B cell (primary cell): ENCODE measurements at places on chromosomes 7 and 10.

- no peak for DNase-seq
- no peak overlapping the region for H3K4me3 ChIP-seq
- no peak overlapping the region for H3K27ac ChIP-seq
- no peaks in the 10 kb centered on the region for H3K27me3 ChIP-seq
Observed at GRCh38 chr10:20956843-20957242, 59.7 kb upstream of the NEBL start.

DNA sequence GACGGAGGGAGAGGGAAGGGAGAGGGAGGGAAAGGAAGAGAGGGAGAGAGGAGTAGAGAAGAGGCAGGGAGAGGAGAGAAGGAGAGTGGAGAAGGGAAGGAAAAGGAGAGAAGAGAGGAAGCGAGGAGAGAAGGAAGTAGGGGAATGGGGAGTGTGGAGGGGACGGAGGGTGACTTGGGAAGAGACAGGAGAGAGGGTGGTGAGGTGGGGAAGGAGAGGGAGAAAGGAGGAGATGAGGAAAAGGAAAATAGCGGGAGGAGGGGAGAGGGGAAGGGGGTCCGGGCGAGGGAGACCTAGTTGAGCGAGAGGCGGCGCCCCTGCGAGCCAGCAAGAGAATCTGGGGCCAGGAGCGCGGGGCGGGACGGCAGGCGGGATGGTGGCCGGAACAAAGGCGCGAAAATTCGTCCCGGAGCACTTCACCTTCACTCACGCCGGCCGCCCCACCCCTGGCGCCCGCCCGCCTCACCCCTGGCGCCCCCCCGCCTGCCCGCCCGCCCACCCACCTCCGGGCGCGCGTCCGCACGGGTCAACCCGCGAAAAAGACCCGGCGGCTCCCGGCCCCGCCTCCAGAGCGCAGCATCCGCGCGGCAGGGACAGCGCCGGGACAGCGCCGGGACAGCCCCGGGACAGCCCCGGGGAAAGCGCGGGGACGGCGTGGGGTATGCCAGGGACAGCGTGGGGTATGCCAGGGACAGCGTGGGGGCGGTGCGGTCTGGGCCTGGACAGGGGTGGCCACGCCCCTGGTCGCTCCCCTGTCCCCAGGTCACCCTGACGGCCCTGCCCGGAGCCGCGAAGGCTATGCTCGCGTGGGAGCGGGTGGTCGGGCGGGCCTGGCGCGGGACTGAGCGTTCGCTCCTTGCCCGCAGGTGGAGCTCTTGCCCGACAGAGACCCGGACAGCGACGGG, 4.2 kb downstream of the VSTM2A start:
- H3K27me3 ChIP-seq = peaks cover 7% of the 10 kb centered on the region
- H3K4me1 ChIP-seq = no peaks in the 10 kb centered on the region
- no peak overlapping the region for H3K27ac ChIP-seq
- H3K4me3 ChIP-seq = no peak overlapping the region
- H3K36me3 ChIP-seq = no peaks in the 10 kb centered on the region
- DNase-seq = no peak

DNA sequence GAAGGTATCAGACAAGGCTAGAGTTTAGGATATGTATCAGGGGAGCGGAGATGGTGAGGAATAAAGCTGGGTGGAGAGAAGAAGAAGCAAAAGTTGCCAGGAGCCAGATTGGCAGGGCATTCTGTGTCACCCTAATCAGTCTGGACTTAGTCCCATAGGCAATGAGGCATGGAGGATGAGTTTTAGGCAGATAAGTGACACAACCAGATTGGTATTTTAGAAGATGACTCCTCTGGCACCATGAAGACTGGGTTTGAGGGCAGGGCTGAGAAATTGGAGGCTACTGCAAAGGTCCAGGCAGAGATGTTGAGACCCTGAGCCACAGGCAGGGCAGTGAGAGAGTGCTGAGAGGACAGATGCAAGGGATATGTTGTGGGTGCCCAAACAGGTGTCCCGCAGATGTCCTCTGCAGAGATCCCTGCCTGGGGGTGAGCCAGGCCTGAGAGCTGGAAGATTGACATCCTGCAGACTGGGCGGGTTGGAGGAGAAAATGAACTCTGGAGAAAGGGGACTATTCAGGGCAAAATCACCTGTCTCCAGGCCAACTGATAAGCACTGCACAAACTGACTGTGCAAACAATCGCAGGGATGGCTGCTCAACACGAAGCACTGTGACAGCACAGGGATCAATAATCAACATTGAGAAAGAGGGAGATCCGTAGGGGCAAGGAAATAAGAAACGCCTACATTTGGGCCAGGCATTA, 11.9 kb upstream of the HABP2 start:
- no peak overlapping the region for H3K4me3 ChIP-seq
- no peak for DNase-seq
- H3K27ac ChIP-seq = no peak overlapping the region
- H3K36me3 ChIP-seq = no peaks in the 10 kb centered on the region
- no peaks in the 10 kb centered on the region for H3K4me1 ChIP-seq

DNA sequence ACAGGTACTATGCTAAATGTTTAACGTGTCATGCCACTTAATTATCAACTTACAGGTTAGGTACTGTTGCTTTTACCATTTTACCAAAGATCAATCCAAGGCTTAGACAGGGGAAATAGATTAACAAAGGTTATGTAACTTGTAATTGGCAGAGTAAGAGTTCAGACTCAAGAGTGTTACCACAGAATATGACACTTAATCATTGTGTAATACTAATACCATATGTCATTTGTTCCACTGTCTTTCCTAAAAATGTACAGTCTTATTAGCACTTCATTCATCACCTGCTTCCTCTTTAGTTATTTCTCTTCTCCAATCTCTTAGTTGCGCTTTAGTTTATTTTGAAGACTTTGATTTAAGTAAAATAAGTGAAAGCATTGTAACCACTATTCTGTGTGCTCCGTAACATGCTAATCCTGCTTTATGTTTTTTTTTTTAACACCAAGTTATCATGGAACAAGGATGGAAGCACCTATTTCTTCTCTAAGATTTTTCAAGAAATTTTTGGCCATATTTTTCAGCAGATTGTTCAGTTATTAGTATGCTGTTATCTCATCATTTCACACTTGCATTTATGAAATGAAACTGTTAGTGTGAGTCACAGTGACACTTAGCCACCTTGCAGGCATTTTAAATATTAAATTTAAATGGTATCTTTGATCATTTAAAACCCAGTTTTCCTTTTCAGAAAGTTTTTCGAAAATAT, 197.3 kb downstream of the PHF14 start:
- no peaks in the 10 kb centered on the region for H3K36me3 ChIP-seq
- no peak overlapping the region for H3K27ac ChIP-seq
- DNase-seq = no peak
- no peaks in the 10 kb centered on the region for H3K27me3 ChIP-seq
- H3K4me1 ChIP-seq = no peaks in the 10 kb centered on the region
- H3K4me3 ChIP-seq = no peak overlapping the region

DNA sequence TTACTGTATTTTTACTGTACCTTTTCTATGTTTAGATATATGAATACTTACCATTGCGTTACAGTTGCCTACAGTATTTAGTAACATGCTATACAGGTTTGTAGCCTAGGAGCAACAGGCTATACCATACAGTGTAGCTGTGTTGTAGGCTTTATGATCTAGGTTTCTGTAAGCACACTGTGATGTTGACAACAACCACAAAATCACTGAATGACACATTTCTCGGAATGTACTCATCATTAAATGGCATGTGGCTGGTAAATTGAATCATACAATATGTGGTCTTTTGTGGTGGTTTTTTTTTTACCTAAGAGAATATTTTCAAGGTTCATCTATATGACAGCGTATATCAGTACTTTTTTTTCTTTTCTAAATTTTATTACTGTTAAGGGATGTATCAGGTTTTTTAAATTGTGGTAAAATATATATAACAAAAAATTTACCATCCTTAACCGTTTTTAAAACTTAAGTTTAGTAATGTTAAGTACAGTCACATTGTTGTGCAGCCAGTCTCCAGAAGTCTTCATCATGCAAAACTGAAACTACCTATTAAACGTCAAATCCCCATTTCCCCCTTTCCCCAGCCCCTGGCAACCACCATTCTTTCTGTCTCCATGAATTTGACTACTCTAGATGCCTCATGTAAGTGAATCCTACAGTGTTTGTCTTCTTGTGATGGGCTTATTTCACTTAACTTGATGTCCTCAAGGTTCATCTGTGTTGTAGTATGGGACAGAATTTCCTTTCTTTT, 21.5 kb downstream of the BTAF1 start:
- H3K36me3 ChIP-seq = no peaks in the 10 kb centered on the region
- no peak overlapping the region for H3K4me3 ChIP-seq
- no peaks in the 10 kb centered on the region for H3K27me3 ChIP-seq
- H3K4me1 ChIP-seq = no peaks in the 10 kb centered on the region

- no peaks in the 10 kb centered on the region for H3K4me1 ChIP-seq
- H3K36me3 ChIP-seq = no peaks in the 10 kb centered on the region
- no peak for DNase-seq
- no peak overlapping the region for H3K4me3 ChIP-seq
Observed at GRCh38 chr10:2011106-2011716, 273.9 kb upstream of the ADARB2 start.

DNA sequence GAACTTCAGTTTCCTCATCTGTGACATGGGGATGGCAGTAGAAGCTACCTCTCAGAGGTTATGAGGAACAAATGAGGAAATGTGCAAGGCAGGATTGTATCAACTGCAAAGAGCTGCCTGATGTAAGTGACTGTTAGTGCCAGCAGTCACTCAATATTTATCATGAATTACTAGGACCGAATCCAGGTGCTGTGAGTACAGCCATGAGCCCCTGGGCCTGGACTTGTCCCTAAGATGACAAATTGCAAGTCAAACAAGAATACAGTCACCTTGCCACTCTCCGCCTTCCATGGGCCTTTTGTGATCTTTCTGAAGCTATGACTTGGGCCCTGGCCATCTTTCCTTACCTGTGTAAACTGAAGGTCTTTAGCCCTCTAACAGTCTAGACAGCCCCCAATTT, 27.7 kb upstream of the TLX1 start:
- H3K27ac ChIP-seq = no peak overlapping the region
- H3K4me3 ChIP-seq = no peak overlapping the region
- no peaks in the 10 kb centered on the region for H3K36me3 ChIP-seq
- H3K4me1 ChIP-seq = no peaks in the 10 kb centered on the region
- H3K27me3 ChIP-seq = peaks cover 6% of the 10 kb centered on the region

DNA sequence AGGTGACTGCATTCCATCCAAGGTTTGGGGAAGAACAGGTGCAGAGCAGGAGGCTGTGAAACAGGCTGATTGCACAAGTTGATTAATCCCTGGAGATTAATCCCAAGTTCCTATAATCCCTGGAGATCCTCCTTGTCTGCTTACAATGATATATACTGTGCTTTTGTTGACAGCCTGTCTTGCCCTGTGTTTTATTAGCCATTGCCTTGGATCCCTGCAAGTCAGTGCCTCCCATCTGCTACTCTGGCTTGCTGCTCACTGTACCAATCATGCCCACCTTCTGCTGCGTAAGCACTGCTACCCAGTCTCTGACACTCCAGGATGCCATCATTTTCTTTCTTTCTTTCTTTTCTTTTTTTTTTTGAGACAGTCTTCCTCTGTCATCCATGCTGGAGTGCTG, 65.4 kb downstream of the ANKRD61 start:
- no peak overlapping the region for H3K4me3 ChIP-seq
- H3K27me3 ChIP-seq = no peaks in the 10 kb centered on the region
- H3K27ac ChIP-seq = no peak overlapping the region
- no peak for DNase-seq

DNA sequence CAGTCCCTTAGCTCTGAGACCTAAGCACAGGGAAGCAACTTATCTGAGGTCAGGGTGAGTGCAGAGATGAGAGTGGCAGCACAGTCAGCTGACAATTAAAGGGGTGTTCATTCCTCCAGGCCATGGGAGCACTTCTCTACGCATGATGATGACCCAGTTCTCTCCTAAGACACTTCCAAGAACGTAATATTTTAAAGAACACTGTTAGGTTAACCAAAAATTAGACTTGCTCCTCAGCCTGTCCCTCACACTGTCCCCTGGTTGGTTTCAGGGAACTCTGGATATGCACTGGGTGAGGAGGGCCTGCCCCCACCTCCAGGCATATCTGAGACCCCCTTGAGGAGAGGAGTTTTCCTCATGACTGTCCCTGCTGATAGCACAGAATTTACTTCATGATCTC, 767.5 kb downstream of the GRID1 start:
- no peak overlapping the region for H3K4me3 ChIP-seq
- no peak overlapping the region for H3K27ac ChIP-seq
- no peak for DNase-seq

GRCh38 chr7:36161996-36162395, 8.9 kb downstream of the EEPD1 start:
- no peaks in the 10 kb centered on the region for H3K36me3 ChIP-seq
- H3K27ac ChIP-seq = no peak overlapping the region
- DNase-seq = no peak
- no peaks in the 10 kb centered on the region for H3K4me1 ChIP-seq
- no peaks in the 10 kb centered on the region for H3K27me3 ChIP-seq
- no peak overlapping the region for H3K4me3 ChIP-seq

DNA sequence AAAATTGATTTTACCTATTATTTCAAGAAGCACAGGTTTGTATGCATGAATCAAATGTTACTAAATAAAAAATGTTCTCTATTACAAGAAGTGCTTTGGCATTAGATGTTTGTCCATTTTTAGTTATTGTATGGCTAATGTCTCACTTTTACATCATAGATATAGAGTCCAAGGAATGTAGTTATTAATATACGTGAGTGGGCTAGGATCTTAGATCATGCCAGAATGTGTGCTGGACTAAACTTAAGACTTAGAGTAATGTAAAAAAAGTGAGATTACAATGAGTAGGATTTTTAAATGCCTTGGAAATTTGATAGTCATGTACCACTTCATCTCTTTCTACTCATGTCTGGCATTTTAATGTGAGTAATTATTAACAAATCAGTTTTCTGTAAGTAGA, 196.6 kb downstream of the ARL4A start:
- H3K27ac ChIP-seq = no peak overlapping the region
- no peak for DNase-seq
- no peaks in the 10 kb centered on the region for H3K36me3 ChIP-seq
- H3K4me3 ChIP-seq = no peak overlapping the region
- H3K4me1 ChIP-seq = no peaks in the 10 kb centered on the region

- H3K4me1 ChIP-seq = no peaks in the 10 kb centered on the region
- H3K36me3 ChIP-seq = no peaks in the 10 kb centered on the region
- DNase-seq = no peak
- no peak overlapping the region for H3K27ac ChIP-seq
- no peak overlapping the region for H3K4me3 ChIP-seq
Observed at GRCh38 chr7:22386865-22387264, 29.9 kb upstream of the RAPGEF5 start.

GRCh38 chr10:68938117-68938516, 17.9 kb upstream of the DDX21 start:
- no peak overlapping the region for H3K4me3 ChIP-seq
- H3K27ac ChIP-seq = no peak overlapping the region
- no peak for DNase-seq
- H3K4me1 ChIP-seq = no peaks in the 10 kb centered on the region
- no peaks in the 10 kb centered on the region for H3K27me3 ChIP-seq

- no peaks in the 10 kb centered on the region for H3K36me3 ChIP-seq
- no peaks in the 10 kb centered on the region for H3K27me3 ChIP-seq
- no peaks in the 10 kb centered on the region for H3K4me1 ChIP-seq
Observed at GRCh38 chr10:67612577-67613537, 83.1 kb downstream of the CTNNA3 start.

- no peak for DNase-seq
- H3K4me3 ChIP-seq = no peak overlapping the region
- no peak overlapping the region for H3K27ac ChIP-seq
- peaks cover 24% of the 10 kb centered on the region for H3K36me3 ChIP-seq
- no peaks in the 10 kb centered on the region for H3K27me3 ChIP-seq
- no peaks in the 10 kb centered on the region for H3K4me1 ChIP-seq
Observed at GRCh38 chr7:92095380-92095779, 38.9 kb downstream of the CYP51A1 start.

- no peak overlapping the region for H3K4me3 ChIP-seq
- no peaks in the 10 kb centered on the region for H3K36me3 ChIP-seq
- DNase-seq = no peak
- peaks cover 6% of the 10 kb centered on the region for H3K4me1 ChIP-seq
- H3K27ac ChIP-seq = no peak overlapping the region
- H3K27me3 ChIP-seq = no peaks in the 10 kb centered on the region
Observed at GRCh38 chr10:338171-339037, 203.1 kb downstream of the ZMYND11 start.
